HCEC 1CT (cell line): ENCODE measurements at places on chromosomes 11 and 22.

GRCh38 chr11:121422675-121423074, 29.4 kb upstream of the SORL1 start:
- no peak for DNase-seq

- DNase-seq = peak; percentile 54
Observed at GRCh38 chr11:121520243-121521144, 67.7 kb upstream of the SORL1-AS1 start.

GRCh38 chr11:61128947-61129638, 26.8 kb downstream of the CD5 start:
- DNase-seq = no peak

DNA sequence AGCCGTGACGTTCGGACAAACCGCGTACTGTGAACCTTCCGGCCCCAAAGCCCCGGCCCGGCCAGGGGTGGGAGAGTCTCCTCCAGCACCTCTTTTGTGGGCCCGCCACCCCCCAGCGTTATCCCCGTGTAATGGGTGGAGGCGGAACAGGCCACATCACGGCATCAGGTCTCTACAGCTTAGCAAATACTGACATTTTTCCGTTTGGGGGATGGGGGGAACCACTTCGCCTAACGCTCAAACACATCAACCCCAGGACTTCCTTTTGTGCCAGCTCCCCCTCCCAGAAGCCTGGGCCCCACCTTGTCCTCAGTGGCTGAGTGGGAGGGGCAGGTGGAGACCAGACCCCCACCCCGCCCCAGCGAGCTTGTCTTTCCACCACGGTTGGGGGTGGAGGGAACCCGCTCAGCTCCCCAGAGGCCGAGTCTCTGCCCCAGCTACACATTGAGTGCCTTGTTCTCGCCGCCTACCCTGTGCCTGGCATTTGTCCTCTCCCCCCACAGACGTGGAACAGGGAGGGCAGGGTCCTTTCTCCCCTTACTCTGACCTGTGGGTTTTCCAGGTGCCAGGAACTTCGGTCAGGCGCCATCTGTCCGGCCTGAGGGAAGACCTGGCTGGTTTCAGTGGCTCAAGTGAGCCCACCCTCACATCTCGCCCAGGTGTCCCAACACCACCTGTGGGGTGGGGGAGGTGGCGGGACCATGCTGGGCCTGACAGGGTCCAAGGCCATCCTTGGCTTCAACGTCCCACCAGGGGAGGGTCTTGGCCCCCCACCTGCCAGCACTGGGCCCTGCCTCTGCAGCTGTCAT, 29.6 kb downstream of the SBF1 start:
- DNase-seq = no peak

GRCh38 chr22:26648528-26649388, 8.6 kb upstream of the MIAT start:
- DNase-seq = no peak

DNA sequence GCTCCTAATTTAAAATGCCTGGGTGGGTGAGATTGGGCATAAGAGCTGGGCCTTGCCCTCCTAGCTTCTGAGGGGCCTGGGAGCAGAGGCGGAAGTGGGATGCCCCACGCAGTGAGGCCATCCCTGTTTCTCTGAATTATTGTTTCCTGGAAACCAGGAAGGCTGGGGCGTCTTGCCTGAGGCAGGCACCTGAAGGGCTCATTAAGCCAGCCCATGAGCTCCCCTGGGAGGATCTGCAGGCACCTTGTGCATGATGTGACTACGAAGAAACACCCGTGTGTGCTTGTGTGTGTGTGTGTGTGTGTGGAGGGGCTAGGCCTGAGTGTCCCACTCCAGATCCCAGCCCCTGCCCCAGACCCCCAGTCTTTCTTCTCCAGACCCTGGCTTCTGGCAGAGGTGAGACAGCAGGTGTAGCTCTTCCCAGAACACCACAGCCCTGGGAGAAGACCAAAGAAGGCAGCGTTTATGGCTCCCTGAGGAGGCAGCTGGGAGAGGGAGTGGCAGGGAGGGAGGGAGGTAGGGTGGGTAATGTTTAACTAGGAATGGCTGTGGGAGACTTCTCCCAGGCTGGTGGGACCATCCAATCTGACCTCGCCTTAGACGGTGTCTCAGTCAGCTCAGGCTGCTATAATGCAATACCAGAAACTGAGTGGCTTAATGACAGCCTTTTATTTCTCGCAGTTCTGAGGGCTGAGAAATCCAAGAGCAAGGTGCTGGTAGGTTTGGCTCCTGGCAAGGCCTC, 2.1 kb upstream of the BATF2 start:
- DNase-seq = no peak

GRCh38 chr11:13984616-13985450, 22.3 kb downstream of the SPON1 start:
- DNase-seq = peak; percentile 90

DNA sequence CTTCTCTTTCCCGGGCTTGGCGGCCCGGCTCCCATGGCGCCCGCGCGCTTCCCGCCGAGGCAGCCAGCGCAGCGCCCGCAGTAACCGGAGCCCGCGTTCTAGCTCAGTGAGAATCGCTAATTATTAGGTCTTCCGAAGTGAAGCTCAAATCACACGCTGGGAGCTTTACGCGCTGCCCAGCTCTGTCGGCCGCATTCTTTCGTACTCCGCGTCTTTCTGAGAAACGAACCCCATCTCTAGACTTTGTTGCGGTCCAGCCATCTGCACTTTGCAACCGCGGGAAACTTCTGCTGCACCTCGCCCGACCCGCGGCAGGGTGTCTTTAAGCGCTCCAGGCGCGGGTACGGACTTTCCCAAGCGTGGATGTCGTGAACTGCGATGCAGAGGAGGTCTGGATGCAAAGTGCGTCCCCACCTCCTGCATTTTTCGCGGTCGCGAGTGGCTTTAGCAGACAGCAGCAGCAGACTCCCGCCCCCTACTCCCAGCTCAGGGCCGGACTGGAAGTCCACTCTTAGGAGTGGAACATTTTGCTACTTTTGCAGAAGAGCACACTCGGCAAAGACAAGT, 6.0 kb upstream of the PAX6 start:
- DNase-seq = no peak

DNA sequence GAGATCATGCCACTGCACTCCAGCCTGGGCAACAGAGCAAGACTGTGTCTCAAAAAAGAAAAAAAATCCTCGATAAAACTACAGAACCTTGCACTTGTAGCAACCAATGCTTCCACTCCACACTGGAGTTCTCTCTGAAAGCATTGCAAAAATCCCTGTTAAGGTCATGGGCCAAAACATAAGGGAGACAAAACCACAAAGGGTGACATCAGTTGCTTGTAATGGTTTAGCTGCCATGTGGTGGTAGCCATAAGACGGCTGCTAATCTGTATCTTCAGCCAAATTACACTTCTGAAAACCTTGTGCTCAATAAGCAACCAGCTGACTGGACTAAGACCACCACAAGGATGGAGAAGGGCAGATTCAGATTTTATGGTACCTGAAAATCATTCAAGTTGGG, 20.6 kb upstream of the TPH1 start:
- no peak for DNase-seq

DNA sequence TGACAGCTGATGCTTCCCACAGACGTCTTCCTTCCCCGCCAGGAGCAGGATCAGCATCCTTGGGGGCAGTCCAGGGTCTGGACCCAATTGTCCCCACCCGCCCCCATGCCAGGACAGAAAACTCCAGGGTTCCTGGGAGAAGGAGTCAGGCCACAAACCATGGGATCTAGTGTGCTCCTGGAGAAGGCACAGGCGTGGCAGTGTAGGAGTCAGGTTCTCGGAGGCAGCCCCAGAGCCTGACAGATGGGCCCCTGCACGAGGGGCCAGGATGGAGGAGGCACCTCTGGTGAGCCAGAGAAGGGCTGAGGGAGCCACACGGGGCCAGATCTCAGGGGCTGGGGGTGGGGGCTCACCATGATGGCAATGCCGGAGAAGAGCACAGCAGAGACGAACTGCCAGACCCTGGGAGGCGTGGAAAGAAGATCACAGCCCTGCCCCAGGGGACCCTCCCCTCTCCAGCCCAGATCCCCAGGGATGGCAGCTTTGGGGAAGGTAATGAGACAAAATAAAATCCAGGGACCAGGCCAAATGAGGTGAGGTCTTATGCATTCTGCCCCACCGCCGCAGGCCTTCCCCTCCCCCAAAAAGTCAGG, 13.6 kb downstream of the TP53I11 start:
- no peak for DNase-seq

- no peak for DNase-seq
Observed at GRCh38 chr11:35006389-35007128, 90.1 kb downstream of the PDHX start.

GRCh38 chr11:134616038-134616437, 204.0 kb upstream of the B3GAT1 start:
- DNase-seq = no peak

DNA sequence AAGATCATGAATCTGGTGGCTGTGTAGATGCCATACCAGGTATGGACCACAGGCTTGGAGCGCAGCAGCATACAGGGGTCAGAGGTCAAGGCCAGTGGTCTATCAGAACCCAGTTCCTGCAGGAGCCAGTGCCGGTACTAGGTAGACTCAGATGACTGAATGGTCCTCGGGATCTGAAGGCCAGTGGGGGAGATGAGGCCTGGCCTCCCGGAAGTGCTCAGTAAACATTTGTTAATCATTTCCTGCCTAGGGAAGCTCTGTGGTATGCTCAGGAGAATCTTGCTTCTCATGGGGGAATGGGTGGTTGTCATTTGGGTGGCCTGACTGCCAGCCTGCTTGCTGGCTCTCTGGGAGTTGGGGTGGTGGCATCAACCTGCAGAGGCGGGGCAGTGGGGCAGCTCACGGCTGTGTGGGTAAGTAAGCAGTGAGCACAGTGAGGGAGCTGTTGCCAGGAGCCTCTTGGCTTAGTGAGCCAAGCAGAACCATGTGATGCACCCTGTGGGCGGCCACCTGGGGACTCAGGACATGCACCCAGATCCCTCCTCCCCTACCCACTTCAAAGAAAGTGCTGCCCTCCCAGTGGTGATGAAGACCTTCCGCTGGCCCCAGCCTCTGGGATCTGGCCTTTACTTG, 33.0 kb downstream of the PTPRJ start:
- peak; percentile 72 for DNase-seq

- DNase-seq = no peak
Observed at GRCh38 chr22:44707178-44707577, 5.2 kb downstream of the PRR5 start.

- DNase-seq = no peak
Observed at GRCh38 chr11:125166764-125167291, 2.3 kb downstream of the PKNOX2 start.

- DNase-seq = peak; percentile 23
Observed at GRCh38 chr11:92340839-92341238, 116.2 kb downstream of the FAT3 start.

DNA sequence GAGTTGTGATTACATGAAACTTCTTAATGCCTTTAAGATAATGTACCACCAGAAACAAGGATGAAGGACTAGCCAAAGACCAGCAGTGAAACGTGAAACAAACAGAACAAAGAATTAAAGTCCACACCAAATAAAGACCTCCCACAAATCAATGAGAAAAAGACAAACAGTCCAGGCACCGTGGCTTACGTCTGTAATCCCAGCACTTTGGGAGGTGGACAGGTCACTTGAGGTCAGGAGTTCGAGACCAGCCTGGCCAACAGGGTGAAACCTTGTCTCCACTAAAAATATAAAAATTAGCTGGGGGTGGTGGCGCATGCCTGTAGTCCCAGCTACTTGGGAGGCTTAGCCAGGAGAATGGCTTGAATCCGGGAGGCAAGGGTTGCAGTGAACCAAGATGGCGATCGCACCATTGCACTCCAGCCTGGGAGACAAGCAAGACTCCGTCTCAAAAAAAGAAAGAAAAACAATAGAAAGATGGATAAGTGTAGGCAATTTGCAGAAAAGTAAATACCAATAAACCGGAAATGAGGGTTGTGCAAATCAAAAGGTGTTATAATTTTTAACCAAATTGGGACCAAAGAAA, 167.8 kb upstream of the GRK3 start:
- DNase-seq = no peak

GRCh38 chr11:9680028-9680427, 16.2 kb downstream of the SWAP70 start:
- no peak for DNase-seq

DNA sequence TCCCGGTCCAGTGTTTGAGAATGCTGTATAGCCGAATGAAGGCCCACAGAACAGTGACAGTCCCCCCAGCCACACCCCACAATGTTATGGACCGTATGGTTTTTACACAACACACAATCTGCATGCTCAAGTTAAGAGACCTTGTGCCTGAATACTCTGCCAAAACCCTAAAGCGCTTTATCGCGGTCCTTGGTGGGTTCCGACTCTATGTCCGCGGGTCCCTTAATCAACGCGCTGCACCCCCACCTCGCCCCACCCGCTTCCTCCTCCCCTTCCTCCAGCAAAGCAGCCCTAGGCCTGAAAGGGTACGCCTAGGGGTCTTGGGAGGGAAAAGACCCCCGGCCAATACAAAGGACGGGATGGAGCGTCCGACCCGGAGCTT, 442 bp downstream of the COPB1 start:
- no peak for DNase-seq

DNA sequence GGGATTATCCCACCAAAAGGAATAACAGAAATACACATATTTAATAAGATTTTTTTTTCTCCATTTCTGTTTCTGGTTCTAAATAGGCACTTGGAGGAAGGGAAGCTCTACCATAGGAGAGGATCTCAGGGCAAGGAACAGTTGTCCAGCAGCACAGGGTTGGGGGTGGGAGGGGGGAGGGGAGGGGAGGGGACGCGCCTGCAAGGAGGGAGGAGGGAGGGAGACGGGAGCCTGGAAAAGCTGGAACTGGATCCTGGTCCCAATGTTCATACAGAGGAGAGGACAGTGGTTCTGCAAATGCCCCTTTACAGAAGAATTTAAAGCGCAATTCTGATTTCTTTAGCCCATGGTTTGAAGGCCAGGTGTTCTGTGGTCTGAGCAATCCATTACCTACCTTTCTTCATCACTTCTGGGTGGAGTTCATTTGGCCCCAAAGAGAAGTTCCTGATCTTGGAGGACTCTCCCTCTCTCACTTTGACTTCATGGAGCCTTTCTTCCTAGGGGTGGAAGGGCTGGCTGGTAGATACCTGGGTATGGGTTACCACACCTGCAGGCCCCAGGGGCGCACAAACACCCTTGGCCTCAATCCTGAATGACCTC, 348.9 kb upstream of the NCAM1 start:
- DNase-seq = no peak

GRCh38 chr11:13926981-13927380, 35.5 kb upstream of the SPON1 start:
- no peak for DNase-seq
